ENCODE measurements at places on chromosomes 3 and 15. TPM values are rescaled to one million over a fixed set of nuclear protein-coding genes. Genes with fewer than 3 reads are reported as not detected.
A peak's percentile ranks its signal among the peaks of the same experiment; 100 is the strongest.

DNA sequence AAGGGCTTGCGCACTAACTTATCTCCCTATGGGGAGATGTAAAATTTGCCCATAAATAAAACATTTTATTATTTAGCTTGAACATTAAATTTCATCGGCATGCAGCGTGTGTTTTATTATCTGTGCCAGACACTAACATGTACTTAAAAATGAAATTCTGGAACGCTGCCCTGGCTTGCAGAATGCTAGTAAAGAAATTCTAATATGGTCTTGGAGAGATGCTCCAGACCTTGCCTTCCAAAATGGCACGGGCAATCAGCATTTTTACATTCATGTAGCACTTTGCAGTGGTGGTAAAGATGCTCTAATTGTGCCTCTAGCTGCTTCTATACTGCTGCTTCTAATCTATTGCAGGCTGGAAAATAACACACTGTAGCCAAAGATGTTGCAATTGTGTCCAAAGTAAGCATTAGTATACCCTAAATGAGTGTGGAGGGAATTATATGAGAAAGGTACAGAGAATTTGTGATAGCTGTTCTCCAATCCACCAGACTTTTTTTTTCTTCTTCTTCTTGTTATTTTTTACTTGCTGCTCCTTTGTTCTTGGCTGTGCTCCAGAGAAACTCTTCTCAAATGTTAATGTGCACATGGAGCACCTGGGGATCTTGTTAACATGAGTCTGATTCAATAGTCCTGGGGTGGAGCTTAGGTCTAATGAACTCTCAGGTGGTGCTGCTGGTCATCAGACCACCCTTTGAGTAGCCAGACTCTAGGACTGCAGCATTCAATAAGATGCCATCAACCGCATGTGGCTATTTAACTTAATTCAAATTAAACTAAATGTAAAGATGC lies 47.3 kb downstream of the CRABP1 start:
- DNase-seq, result no peak

The EIF4E3 gene
- total RNA-seq, result 8.6 TPM

The TLR9 gene
- under 0.01 TPM for total RNA-seq

DNA sequence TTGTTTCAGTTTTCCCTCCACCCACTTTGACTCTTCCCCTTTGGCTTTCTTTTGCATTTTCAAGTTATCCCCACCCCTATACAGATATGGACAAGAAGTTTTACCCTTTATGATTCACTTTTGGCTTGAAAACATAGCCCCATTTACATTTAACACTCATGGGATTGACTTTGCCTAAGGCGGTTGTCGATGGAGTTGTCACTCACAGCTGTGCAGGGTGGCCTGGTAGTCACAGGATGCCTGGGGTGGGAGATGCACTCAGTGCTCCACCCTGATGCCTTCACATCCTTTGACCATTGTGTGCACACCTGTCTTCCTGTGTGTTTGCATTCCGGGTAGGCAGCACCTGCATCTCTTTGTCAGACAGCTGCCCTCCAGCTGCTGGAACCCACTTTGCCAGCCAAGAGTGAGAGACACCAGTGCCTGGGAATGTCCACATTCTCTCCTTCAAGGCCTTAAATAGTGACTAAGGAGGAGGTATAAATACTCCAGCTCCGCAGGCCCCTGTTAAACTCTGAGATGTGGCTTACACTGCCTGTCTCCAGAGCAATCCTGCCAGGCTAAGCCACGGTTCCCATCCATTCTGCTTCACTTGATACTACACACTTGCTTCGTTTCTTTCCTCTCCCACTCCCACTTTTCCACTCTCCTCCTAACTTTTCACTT lies 191.5 kb upstream of the SLC24A5 start:
- no peak for DNase-seq

The CRABP1 gene
- total RNA-seq, result 1.3 TPM

DNA sequence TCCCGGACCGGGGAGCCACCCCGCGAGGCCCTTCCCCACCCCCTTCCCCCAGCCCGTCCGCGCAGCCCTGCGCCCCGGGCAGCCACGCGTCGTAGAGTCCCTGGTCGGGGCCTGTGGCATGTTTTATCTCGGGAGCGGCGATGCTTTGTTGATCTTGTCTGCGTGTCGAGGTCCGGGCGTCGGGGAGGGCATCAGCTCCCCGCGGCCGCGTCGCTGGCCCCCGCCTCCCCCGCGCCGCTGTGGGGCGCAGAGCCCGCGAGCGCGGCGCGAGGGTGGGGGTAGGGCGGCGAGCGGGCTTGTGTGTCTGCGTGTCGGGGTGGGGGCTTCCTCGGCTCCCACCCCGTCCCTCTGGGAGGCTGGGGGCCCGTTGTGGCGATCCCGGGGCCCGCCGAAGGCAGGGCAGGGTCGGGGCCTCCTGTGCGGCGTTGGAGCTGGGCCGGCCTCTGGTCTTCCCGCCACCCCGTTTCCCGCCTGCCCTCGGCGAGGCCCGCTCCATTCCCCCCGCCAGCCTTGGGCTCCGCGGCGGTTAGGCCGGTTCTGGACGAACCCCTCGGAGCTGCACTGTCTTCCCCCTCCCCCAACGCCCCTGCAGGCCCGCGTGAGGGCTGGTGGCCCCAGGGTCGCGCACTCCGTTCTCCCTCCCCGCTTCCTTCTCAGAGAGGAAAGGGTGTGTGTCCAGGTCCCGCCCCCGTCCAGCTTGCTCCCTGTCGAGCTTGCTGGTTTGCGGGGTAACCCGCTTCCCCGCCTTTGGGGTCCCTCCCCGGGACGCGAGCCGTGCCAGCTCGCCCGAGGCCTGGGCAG lies 695 bp downstream of the GMPS start:
- peak; percentile 39 for DNase-seq

The PFKFB4 gene
- 10.8 TPM for total RNA-seq

DNA sequence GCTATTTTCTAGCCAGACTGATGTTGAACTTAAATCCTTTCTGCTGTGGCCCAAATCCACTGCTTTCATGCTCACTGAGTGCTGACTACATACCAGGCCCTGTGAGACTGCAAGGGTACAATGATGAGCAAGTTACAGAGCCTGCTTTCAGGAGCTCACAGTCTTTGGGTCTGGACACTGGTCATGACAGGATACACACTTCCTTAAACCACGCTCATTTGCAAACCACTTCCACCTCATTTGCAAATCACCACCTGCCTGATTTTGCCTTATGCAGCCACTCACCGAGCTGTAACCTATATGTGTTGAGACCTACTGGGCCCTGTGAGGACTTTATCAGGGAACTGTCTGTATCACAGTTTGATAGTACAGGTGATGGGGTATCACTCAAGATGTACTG lies 50.2 kb upstream of the LRRC58 start:
- no peak for DNase-seq

GRCh38 chr3:150627557-150627956 lies 24.4 kb downstream of the SELENOT start:
- no peak for DNase-seq

DNA sequence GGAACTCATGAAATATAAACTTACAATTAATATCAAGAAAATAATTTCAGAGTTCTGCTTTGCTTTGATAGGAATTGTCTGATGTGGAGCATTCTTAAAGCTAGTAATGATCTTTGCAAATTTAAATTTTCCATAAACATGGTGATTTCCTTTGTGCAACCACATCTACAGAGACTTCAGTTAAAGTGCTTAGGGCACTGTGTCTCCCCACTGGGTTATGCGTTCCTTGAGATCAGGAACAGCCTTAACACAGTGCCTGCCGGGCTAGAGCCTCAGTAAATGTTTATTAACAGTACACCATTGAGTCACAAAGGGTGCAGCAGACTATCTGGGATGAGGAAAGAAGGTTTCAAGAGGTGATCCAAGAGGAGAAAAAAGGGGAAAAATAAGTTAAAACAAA lies 108.1 kb upstream of the CCNL1 start:
- DNase-seq, result no peak

DNA sequence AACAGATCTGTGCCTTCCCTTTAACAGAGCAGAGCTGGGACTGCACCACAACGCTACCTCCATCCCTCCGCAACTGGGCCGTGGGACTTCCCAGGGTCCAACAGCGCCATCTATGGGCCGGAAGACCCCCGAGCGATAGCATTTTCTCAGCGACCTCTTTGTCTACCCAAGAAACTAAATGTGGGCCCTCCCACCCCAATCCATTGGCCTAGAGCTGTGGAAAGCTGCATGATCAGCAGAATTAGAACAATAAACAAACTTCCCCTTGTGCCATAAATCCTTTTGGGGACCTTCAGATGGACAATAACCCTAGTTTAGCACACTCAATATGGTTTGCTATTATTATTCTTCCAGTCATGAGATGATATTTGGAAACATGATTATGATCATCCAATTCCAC lies 74.8 kb upstream of the NTRK3 start:
- peak; percentile 39 for DNase-seq

DNA sequence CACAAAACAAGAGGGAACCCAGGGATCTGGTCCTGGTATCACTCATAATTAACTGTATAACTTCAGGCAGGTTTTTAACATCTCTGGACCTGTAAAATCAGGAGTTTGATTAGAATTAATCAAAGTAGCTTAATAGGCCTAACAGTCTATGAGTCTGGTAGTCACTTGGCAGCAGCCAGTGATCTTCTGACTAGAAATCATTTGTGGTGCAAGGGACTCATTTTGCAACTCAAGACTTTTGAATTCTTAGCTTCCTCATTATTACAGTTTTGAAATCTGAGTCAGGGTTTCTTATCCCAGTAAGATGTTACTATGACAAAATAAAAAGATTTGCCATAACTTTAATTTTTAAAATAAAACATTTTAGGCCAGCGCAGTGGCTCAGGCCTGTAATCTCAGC lies 70.8 kb downstream of the TMCC1 start:
- no peak for DNase-seq

GRCh38 chr3:184300378-184300720 lies 1.3 kb downstream of the PSMD2 start:
- DNase-seq, result no peak

GRCh38 chr15:60583194-60583593 lies 104.3 kb upstream of the ICE2 start:
- no peak for DNase-seq

GRCh38 chr15:39243396-39243795 lies 337.5 kb upstream of the THBS1 start:
- no peak for DNase-seq

DNA sequence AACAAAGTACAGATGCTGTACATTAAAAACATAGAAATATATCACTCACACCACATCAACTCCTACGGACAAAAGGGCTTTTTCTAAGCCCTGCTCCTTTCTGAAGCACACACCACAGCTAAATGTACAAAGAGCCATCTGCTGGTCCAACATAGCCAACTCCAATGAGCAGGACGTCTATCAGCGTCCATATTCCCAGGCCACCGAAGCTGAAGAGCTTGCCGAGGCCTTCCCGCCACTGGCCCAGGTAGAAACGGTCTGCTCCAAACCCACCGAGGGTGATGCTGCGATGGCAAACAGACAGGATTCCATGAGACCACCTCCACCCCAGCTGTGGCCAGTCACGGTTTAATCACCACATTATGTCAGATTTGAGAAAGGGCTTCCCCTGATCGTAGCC lies 9.8 kb downstream of the TM2D3 start:
- DNase-seq, result no peak

The GRAMD2A gene
- 0.27 TPM for total RNA-seq

DNA sequence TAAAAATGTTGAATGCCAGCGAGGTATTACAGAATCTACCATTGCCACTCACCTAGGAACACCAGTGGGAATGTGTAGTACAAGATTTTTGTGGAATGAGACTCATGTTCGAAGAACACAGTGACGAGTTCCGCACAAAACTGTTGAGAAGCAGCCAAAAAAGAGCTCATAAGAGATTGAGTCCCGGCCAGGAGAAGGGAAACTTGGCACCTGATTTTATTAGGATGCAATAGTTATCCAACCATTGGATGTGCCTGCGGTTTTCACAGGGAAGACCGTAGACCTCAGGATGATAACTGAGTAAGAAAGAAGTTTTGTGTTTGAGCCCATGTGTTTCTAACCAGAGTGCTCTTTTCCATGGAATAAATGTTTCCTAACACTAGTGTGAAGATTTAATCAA lies 88.9 kb downstream of the PTPRG start:
- DNase-seq, result no peak

DNA sequence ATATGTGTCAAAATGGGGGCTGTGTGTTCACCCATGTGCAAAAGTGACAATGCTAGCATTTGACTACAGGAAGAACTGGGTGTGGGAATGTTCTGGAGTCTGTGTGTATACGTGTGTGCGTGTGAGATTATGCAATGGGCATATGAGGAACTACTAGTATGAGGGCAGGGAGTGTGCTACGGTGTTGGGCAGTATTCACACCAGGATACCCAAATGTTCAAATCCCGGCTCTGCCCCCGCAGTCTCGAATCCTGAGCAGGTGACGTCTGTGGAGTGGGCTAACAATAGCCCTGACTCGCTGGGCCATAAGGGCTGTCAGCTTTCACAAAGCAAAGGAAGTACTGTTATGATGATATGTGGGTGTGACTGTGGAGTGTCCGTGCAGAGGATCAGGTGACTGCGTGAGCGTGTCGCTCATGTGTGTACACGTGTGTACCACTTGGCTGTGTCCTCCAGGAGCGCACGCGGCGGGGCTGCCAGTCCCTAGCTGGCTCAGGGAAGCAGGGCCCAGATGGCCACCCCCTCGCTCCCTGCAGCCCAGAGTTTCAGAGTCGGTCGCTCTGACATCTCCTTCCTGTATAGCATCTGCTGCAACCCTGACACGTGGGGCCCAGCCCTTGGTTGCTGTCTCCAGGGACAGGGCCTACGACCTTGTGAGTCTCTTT lies 27.2 kb downstream of the IQSEC1 start:
- DNase-seq, result peak; percentile 42

DNA sequence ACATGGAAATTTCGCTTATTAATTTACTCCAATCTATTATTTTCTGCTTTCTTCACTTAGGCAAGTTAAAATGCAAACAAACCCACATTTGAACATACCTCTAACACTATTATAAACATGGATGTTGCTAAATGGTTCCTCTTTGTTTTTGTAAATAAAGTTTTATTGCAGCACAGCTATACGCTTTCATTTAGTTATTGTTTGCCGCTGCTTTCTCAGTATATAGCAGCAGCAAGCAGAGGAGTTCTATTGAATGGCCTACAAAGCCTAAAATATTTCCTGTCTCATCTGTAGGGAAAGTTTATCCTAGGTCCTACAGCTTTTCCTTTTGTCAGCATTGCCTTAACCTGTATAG lies 7.9 kb upstream of the CHD2 start:
- DNase-seq, result no peak

GRCh38 chr15:80569656-80570055 lies 125.5 kb upstream of the ABHD17C start:
- DNase-seq, result no peak

DNA sequence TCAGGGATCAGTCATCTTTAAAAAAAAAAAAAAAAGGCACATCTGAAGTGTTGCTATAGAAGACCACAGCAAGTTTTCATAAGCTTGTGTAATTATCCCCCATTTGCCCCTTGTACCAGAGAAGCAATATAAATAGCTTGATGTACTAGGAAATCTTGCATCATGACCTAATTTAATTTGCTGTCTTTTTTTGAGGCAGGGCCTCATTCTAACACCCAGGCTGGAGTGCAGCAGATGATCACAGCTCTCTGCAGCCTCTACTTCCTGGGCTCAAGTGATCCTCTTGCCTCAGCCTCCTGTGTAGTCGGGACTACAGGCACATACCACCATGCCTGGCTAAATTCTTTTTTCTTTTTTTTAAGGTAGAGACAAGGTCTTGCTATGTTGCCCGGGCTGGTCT lies 88.7 kb downstream of the ARIH1 start:
- no peak for DNase-seq

GRCh38 chr3:180594631-180595558 lies 7.1 kb upstream of the TTC14 start:
- DNase-seq, result peak; percentile 15

Data from hematopoietic multipotent progenitor cell (in vitro differentiated cells).